ENCODE measurements at places on chromosomes 11 and 22.
A peak's percentile ranks its signal among the peaks of the same experiment; 100 is the strongest.

GRCh38 chr22:46162771-46163556, 12.6 kb downstream of the PPARA start:
- no peak for DNase-seq

GRCh38 chr11:73965764-73966121, 14.9 kb downstream of the DNAJB13 start:
- no peak for DNase-seq

GRCh38 chr11:86482692-86483091, 108.0 kb downstream of the CCDC81 start:
- no peak for DNase-seq

DNA sequence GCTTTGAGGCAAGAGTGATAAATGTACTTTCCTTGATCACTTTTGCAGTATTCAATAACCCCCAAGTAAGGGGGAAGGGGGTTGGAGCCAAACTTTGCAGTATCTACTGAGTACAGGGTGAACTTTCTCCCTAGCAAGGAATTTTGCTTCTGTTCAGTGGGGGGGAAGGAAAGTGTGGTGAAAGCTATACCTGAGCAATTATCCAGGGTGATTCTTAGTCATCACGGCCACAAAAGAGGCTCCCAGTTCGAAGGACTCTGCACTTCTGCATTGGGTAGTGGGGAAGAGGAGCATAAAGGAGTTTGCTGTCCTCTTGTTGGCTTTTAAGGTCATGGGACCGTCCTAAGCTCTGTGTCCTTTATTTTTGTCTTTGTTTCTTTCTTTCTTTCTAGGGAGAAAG, 346.5 kb upstream of the SYN3 start:
- no peak for DNase-seq

GRCh38 chr11:73394416-73395296, 18.5 kb downstream of the RELT start:
- no peak for DNase-seq

DNA sequence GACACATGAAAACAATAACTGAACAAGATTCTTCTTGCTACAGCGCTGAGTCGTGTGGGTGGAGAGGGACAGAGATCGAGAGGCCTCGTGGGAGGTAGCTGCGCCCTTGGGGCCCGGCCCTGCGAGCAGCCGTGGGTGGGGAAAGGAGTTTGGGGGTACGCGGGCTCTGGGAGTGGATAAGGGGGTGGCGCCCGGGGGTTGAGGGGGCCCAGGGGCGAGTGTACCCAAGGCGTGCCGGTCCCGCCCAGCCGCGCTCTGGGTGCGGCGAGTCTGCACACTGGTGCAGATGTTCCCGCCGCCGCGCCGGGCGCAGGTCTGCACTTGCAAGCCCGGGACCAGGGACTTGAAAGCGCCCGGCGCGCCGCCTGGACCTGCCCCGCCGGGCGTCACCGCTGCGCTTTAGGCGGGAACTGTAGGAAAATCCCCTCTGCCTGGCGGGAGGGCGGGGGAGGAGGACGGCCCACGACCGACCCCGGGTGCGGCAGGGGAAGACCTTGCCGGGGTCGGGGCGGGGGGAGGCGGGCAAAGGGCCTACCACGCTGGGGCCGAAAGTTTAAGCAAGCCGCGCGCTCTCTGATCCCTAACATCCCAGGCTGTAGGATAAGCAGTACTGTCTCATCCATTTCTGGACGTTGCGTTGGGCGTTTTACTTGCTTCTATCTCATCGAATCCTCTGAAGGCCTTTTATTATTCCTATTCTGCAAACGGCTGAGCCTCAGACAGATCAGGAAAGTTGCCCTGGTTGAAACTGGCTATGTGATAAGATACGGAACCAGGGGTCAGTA, 1.4 kb upstream of the KREMEN1 start:
- DNase-seq: peak; percentile 19

- DNase-seq: no peak
Measured at GRCh38 chr11:73267906-73268540, 4.1 kb upstream of the P2RY6 start.

DNA sequence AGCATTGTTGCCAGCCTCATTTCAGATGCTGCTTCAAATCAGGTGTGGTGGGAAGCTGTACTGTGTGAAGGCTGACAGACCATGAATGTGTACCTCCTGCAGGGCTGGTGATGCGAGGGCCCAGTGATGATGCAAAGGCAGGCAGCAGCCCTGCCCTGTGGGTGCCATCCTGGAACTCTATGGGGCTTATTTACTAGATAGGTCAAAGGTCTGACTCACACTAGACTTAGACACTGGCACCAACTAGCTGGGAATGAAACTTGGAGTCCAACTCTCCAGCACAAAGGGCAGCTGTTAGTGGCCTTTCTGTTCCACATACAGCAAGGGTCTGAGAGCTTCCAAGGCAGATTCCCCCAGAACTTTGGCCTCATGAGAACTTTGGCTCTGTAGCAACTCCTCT, 138.4 kb downstream of the TTC17 start:
- DNase-seq: no peak

GRCh38 chr11:66951927-66952337, 6.3 kb downstream of the PC start:
- no peak for DNase-seq

DNA sequence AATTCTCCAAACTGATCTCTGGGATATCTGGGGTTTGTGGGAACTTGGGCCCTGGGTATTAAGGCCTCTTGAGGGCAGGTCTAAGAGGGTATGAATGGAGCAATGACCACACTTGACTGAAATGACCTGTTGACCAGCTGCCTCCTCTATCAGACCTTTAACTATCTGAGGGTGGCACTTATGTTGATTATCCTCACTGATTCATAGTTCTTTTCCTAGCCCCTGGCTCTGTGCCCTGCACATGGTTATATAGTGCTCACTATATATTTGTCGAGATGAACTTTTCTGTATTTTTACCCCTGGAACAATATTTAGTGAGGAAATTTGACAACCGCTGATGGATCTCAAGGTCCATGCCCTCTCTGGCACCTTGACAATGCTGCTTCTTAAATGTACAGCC, 305.5 kb upstream of the PLET1 start:
- DNase-seq: no peak

GRCh38 chr11:11620921-11621572, 758 bp downstream of the GALNT18 start:
- DNase-seq: no peak

GRCh38 chr11:65781962-65782815, 1.4 kb upstream of the AP5B1 start:
- DNase-seq: no peak

GRCh38 chr22:36065775-36066544, 37.3 kb upstream of the RBFOX2 start:
- peak; percentile 42 for DNase-seq

DNA sequence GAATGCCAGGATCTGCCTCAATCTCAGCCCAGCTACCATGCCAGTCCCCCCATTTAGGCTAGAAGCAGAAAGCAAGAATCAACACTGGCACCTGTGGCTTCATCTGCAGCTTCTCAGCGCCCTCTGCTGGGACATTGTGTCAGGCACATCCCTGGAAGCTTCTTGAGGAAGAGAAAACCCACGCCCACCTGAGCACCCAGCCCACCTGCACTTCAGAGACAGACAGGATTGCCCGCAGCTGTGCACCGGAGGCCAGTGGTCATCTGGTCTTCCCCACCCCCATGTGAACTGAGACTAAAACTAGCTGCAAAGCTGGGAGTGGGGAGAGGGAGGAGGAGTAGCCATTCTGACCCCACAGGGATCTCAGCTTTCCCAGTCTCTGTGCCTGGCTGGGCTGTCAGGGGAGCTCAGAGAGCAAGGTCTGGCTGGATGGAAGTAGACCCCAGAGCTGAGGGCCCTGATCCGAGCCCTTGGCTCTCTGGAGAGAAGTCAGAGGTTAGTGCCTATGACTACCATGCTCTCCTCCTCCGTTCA, 66.8 kb downstream of the FEZ1 start:
- peak; percentile 24 for DNase-seq

- no peak for DNase-seq
Measured at GRCh38 chr11:117985953-117986887, at the start of gene IL10RA. TSS of gene IL10RA (plus strand) at chr11:117986394. CDS start at chr11:117986468, 74 bp downstream.

DNA sequence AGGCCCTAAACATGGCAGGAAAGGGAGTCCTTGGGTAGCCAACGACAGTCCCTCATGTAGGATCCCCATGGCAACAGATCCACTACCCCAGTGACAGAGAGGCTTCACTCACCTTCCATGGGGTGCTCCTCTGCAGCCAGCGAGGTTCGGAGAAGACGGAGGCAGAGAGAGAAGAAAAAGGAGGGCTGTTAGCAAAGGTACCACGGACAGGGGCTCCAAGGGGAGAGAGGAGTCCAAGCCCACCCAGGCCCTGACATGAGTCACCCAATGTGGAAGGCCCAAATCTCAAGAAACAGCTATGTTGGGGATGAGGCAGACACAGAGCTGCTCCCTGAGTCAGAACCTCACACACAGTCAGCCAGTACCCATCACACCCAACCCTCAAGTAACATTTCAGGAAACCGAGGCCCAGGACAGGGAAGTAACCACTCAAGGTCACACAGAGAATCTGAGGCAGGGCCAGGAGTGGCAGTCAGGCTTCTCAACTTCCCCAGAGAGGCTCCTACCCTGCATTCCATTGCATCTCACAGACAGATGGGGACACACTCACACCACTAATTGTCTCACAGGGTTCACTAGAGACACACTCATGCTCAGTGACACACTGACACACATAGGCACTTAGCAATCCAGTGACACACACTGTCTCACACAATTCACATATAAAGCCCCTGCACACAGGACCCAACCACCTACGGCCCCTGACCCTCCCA, 25.2 kb downstream of the NRXN2 start:
- no peak for DNase-seq

GRCh38 chr22:28967969-28968368, 84.6 kb downstream of the ZNRF3 start:
- no peak for DNase-seq

GRCh38 chr11:123698546-123699127, 42.8 kb downstream of the ZNF202 start:
- no peak for DNase-seq

GRCh38 chr22:28909375-28909774, 26.0 kb downstream of the ZNRF3 start:
- DNase-seq: peak; percentile 76

- DNase-seq: no peak
Measured at GRCh38 chr11:57324154-57324885, 432 bp downstream of the TNKS1BP1 start.

DNA sequence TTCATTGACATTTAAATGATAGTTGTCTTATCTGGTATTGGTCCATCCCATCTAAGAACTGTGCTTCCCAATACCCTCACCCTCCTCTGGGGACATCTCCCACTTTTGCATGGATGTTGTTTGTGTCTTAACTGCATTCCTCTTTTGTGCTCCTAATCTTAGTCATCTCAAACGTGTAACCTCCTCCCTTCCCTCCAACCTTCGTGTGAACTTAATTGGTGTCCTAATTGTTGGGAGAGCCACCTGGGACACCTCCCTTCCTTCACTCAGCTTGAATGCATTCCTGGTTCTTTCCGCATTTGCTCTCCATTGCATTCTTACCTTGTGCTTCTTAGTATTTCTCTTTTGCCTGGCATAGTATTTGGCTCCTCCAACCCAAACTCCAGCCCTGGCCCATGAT, 9.8 kb upstream of the ELMOD1 start:
- no peak for DNase-seq

DNA sequence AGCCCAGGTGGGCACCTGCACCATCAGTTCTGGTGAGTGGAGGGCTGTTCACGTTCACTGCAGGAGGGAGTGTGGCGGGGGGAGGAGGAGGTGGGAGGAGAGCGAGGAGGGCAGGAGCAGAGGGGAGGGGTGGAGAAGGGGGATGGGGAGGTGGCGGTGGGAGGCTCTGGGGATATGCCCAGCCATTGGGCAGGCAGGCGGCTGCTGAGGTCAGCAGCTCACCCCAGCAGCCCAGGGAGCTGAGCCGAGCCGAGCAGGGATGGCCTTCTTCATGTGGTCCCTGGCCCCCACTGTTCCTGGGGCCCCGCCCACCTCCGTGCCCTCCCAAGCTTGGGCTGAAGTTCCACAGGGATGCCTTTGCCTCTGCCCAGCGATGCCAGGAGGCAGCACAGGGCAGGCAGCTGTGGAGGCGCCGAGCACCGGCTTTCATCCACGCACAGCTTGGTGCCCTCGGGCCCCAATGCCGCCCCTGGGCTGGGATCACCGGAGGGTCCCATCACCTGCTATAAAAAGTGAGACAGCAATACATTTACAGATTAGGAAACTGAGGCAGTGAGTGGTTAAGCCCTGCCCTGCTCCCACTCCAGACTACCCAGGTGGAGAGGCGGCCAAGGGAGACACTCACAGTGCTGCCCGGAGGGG, 21.6 kb downstream of the RTN4R start:
- DNase-seq: no peak

GRCh38 chr11:127042445-127042844, 41.9 kb upstream of the KIRREL3 start:
- no peak for DNase-seq

DNA sequence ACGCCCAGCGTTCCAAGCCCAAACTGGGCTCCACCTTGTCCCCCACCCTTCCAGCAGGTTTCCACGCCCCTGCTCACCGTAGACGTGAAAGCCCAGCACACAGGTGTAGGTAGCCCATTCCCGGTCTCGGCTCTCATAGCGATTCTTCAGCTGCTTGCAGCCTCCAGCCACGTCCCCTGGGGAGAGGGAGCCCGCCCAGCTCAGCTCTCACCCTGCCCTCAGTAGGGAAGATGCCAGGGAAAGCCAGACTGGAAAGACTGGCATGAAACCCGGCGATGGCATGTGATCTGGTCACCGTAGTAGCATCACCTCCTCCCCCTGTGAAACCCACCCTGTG, 1.4 kb upstream of the MTA2 start:
- no peak for DNase-seq

DNA sequence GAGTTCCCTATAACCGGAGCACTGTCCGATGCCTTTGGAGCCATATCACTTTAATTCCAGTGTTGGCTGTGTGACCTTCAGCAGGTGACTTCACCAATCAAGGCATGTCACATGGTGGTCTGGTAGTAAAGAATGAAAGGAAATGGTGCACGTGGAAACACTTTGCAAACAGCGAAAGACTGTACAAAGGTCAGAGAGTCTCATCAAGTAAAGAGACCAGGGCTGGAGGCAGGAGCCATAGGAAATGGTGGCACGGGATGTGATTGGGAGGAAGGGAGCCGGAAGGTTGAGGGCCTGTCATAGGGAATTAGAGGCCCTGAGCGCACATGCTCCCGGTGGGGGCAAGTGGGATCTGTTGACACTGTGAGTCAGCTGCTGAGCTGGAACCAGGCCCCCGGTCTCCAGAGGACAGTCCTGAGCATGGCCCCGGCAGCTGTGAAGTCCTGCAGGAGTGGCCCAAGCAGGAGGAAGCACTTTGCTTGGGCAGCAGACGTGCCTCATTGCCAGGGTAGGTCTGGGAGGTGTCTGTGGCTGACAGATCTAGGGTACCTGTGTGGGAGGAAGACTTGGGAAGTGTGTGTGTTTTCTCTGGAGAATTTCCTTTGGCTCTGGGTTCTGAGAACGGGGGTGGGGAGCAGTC, 2.0 kb downstream of the DAGLA start:
- no peak for DNase-seq
